M059J (cell line): ENCODE measurements at places on chromosomes 12 and 14.

- no peak for DNase-seq
These were observed 228.5 kb upstream of the KRR1 start for GRCh38 chr12:75739912-75740311.

DNA sequence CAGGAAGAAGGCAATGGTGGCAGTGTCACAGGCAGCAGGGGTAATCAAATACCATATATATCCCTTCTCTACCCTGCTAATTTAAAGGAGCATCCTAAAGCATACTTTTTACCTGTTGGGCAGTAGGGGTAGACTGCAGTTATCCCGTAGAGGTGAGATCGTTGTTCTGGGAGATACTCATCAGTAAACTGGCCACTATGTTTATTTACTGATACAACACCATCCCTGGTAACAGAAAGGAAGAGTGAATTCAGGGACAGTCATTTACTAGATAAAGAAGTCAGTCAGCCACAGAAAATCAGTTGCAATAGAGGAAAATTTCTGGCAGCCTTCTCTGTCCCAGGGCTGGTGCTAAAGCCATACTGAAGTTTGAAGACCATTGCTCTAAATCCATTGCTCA lies 16.3 kb downstream of the RTRAF start:
- no peak for DNase-seq

- no peak for DNase-seq
These were observed 11.2 kb downstream of the FAR2 start for GRCh38 chr12:29160230-29160629.

DNA sequence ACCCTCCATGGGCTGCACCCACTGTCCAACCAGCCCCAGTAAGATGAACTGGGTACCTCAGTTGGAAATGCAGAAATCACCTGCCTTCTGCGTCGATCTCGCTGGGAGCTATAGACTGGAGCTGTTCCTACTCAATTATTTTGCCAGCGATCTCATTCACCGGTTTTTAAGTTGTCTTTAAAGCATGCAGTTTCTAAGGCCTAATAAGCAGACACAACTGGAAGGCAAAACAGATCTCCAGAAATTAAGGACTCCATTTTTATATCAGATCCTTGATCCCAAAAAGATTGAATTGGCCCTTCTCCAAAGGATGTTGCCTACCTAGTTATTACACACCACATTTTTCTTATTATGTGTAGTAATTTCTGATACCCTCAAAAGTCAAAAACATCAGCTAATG lies 131.4 kb downstream of the KCNMB4 start:
- DNase-seq, result no peak

- no peak for DNase-seq
These were observed 1100.7 kb downstream of the TRHDE start for GRCh38 chr12:73372856-73373255.

- no peak for DNase-seq
These were observed 188.8 kb downstream of the TTC7B start for GRCh38 chr14:90627478-90627877.

DNA sequence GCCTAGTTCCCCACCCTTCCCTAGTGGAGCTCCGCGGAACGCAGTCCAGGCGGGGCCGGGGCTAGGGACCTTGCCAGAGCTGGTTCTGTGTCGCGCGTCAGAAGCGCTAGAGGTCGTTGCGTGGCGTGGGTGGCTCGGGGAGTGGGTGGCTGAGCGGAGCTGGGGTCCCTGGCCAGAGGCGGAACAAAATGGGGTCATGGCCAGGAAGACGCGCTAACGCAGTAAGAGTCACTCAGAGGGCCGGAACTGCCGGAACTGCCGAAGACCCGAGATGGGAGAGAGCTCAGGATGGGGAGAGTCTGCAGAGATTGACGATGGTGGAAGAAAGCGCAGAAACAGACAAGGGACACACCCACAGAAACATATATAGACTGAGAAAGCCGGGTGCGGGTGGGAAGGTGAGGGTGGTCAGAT lies 4.8 kb downstream of the DGKA start:
- no peak for DNase-seq

GRCh38 chr14:100670017-100670752 lies 56.5 kb upstream of the DLK1 start:
- no peak for DNase-seq

DNA sequence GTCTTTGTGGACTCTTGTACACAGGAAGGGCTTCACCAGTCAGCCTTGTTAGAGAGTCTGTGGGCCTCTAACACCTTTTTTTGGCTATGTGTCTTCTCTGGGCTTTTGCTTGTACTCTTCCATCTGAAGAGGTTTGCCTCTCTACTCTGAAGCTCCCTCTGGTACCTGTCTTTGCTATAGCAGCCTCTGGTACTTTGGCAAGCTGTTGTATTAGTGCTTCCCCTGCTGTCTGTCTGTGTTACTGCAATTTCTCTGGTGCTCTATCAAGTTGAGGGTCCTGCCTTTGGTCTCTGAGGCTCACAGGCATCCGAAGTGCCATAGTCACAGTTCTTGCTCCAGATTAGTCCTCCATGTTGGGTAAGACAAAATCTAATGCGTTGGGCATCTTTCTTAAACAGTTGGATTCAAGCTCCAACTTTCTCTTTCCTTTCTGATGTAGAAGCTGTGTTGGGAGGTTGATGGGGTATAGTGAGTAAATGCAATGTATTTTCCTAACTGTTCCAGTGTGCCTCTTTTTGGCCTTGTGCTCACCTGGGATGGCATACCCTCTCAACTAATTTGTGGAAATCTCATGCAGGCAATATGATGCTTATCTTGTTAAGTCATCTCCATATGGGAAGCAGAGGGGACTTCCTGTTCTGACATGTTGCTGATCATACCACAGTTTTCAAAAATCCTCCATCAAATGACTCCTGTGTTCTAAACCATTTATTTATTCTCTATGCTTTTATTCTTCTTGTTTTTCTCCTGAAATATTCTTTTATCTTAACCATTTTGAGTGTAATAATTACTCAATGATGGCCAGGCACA lies 88.8 kb downstream of the ATF7IP start:
- peak; percentile 51 for DNase-seq

DNA sequence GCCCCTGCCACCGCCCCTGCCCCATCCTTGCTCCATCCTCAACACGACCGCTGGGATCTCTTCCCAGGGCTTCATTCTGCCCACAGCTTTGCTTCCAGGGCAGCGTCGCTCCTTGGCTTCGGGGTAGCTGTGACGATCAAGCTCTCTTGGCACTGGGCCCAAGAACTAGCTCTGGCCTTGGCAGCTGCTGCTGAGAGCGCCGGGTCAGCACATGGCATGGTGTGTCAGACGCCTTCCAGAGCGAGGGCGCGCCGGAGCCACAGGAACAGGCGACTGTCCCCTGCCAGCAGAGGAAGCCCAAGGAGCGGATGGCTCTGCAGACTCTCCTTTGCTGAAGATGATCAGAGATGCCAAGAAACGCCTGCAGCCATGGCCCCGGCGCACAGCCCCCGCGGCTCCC lies 15.9 kb downstream of the RAB35 start:
- no peak for DNase-seq

DNA sequence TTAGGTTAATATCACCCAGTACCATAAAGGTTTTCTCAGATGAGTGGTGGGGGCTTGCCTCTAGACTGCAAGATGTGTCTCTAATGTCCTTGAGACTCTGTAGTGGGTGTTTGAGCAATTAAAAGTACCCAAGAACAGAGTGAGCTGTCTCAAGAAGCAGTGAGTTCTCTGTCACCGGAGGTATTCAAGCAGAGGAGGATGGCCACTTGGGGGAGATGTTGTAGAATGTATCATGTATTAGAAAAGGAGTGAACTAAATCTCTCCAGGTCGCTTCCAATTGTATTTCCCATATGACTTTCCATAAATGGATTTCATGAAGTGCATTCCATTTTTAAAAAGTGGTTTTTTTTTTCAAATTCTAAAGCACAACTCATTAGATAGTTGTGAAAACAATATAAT lies 35.0 kb downstream of the SLC17A8 start:
- DNase-seq, result peak; percentile 20

GRCh38 chr12:14264316-14264715 lies 101.2 kb upstream of the ATF7IP start:
- DNase-seq, result peak; percentile 50

DNA sequence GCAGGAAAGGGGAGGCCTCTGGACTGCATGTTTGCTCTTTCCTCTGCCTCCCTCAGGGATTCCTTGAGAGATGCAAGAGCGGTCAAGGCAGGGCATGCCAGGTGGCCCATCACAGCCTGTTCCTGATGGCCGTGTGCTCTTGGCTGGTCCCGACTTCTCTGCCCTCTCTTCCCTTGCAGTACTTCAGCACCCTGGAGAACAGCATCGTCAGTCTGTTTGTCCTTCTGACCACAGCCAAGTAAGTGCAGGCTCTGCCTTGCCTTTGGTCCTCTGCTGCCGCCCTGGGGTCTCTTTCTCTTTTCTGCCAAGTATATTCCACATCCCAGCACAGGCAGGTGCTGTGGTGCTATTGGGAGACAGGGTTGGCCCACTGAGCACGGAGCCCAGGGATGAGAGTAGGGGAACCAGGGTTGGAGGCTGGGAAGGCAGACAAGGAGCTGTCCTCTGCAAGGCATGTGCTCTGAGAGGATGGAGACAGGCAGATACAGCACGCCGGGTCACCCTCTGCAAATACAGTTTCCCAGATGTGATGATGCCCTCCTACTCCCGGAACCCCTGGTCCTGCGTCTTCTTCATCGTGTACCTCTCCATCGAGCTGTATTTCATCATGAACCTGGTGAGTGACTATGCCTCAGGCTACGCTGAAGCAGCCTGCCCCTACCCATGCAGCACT lies 51.9 kb downstream of the TPCN1 start:
- no peak for DNase-seq

DNA sequence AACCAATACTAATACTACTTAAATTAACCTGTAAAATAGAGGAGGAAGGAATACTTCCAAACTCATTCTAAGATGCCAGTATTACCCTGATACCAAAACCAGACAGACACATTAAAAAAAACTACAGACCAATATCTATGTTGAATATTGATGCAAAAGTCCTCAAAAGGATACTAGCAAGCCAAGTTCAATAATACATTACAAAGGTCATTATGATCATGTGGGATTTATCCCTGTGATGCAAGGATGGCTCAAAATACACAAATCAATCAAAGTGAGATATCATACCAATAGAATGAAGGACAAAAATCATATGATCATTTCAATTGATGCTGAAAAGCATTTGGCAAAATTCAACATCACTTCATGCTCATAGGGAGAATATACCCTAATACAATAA lies 97.2 kb upstream of the ATXN7L3B start:
- no peak for DNase-seq

- DNase-seq, result no peak
These were observed 83.7 kb downstream of the ST8SIA1 start for GRCh38 chr12:22250762-22251161.

DNA sequence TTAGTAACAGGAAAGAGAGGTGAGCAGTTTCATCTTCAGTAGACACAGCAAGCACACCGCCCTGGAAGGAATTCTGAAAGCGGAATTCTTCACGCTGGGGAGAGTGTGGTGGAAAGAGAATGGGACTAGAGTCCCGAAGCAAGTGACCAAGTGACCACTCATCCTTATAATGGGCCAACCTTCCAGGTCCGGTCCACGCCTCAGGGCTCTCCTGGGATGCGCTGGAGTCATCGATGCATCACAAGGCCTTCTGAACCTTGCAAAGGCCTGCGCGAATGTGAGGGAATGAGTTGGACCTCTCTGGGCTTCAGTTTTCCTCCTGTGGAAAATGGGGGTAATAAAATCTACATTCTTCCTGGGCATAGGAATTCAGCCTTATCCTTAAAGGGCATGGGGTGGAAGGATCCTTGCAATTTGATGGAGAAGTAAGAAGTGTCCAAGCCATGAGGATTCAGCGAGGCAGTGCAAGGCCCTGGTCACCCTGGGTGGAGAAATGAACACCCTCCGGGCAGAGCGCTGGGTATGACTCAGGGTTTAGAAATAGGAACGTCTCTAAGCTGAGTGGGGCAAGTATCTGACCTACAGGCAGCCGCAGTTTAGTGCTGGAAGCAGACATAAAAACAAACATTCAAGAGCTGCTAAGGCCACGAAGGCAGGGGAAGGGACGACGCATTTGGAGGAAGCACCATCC lies 97.7 kb downstream of the SETD3 start:
- peak; percentile 87 for DNase-seq

- no peak for DNase-seq
These were observed 197.7 kb upstream of the CRY1 start for GRCh38 chr12:107291018-107291417.
